WTC11 (cell line): ENCODE measurements at places on chromosomes 2 and 18.

DNA sequence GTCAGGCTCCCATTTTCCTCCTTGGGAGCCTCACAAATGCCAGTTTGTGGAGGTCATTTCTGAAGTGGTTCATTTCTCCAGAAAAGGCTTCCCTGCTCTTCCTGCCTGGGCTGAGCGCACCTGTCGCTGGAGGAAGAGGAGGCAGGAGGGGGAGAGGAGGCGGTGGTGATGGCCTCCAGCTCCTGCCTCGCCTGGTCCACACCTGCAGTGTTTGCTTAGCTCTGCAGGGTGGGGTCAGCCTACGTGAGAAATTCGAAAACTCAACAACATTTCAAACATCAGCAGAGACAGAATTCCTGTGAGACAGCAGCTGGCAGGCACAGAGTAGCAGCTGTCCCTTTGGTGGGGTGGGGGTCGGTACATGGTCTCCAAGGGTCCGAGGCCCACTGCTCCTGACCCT, 7.9 kb downstream of the IMPA2 start:
- DNase-seq = no peak

GRCh38 chr2:144484201-144484948, 35.5 kb downstream of the ZEB2 start:
- no peak for DNase-seq

GRCh38 chr2:238728330-238729260, 119.3 kb upstream of the TWIST2 start:
- no peak for DNase-seq

- DNase-seq = no peak
Measured at GRCh38 chr2:231364961-231365810, 30.3 kb upstream of the B3GNT7 start.

GRCh38 chr2:64477979-64478378, 24.0 kb downstream of the LGALSL start:
- no peak for DNase-seq
